ENCODE measurements at places on chromosomes 3 and 15. TPM values are rescaled to one million over a fixed set of nuclear protein-coding genes. Genes with fewer than 3 reads are reported as not detected.

GRCh38 chr3:53193466-53194209, 32.6 kb downstream of the PRKCD start:
- no peak overlapping the region for H3K4me3 ChIP-seq
- H3K4me1 ChIP-seq: peaks cover 35% of the 10 kb centered on the region
- H3K27me3 ChIP-seq: no peaks in the 10 kb centered on the region
- H3K36me3 ChIP-seq: peaks cover 42% of the 10 kb centered on the region
- no peak for DNase-seq

DNA sequence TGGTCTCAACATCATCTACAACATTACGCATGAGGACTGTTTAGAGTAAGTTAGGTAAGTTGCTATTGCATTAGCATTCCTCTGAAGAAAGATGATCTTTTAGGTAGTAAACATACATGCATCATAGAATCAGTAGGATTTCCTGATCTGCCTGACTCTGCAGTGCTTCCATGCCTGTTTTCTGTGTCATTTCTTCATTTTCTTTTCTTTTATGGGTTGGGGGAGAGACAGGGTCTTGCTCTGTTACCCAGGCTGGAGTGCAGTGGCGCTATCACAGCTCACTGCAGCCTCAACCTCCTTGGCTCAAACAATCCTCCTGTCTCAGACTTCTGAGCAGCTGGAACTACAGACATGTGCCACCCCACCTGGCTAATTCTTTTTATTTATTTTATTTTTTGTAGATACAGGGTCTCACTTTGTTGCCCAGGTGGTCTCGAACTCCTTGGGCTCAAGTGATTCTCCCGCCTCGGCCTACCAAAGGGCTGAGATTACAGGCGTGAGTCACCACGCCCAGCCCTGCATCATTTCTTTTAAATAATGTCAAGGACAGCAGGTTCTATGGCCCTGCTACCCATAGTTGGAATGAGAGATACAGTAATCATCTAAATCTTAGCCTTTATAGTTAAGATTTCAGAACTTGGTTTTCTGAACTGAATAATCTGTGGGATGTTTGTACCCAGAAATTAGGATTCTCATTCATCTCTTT, 184.3 kb downstream of the GHSR start:
- no peak for DNase-seq
- no peak overlapping the region for H3K27ac ChIP-seq
- peaks cover 19% of the 10 kb centered on the region for H3K36me3 ChIP-seq

- DNase-seq: no peak
- H3K27ac ChIP-seq: no peak overlapping the region
- no peak overlapping the region for H3K4me3 ChIP-seq
- no peaks in the 10 kb centered on the region for H3K36me3 ChIP-seq
Measured at GRCh38 chr15:23736033-23736673, 49.0 kb upstream of the NDN start.

GRCh38 chr3:34111361-34111760, 312.9 kb downstream of the PDCD6IP start:
- no peak for DNase-seq
- no peak overlapping the region for H3K27ac ChIP-seq
- no peaks in the 10 kb centered on the region for H3K36me3 ChIP-seq
- H3K27me3 ChIP-seq: no peaks in the 10 kb centered on the region
- no peak overlapping the region for H3K4me3 ChIP-seq
- no peaks in the 10 kb centered on the region for H3K4me1 ChIP-seq

Gene MESP1
- total RNA-seq: 1.3 TPM

Gene CD96
- total RNA-seq: 2.7 TPM

Gene GHSR
- not detected for total RNA-seq

Measured in upper lobe of left lung (tissue), 6 donors.